ENCODE measurements at places on chromosomes 16 and 17.

- DNase-seq, result peak; percentile 79
Measured at GRCh38 chr16:58678716-58679115, 5.9 kb downstream of the SLC38A7 start.

DNA sequence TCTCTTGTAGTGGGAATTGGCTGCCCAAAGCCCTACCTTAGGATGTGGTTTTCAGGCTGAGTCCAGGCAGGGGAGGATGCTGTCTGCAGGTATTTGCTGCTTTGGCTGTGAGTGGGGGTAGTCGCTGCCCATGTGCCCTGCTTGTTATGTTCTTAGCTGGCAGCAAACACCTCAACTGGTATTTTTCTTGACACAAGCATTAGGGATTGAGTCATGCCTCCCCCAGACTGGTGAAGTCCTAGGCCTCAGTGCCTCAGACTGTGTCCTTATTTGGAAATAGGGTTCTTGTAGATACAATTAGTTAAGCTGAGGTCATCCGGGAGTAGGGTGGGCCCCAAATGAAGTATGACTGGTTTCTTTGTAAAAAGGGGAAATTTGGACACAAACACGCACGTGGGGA is 808.3 kb upstream of the EEF2KMT start:
- DNase-seq, result no peak

DNA sequence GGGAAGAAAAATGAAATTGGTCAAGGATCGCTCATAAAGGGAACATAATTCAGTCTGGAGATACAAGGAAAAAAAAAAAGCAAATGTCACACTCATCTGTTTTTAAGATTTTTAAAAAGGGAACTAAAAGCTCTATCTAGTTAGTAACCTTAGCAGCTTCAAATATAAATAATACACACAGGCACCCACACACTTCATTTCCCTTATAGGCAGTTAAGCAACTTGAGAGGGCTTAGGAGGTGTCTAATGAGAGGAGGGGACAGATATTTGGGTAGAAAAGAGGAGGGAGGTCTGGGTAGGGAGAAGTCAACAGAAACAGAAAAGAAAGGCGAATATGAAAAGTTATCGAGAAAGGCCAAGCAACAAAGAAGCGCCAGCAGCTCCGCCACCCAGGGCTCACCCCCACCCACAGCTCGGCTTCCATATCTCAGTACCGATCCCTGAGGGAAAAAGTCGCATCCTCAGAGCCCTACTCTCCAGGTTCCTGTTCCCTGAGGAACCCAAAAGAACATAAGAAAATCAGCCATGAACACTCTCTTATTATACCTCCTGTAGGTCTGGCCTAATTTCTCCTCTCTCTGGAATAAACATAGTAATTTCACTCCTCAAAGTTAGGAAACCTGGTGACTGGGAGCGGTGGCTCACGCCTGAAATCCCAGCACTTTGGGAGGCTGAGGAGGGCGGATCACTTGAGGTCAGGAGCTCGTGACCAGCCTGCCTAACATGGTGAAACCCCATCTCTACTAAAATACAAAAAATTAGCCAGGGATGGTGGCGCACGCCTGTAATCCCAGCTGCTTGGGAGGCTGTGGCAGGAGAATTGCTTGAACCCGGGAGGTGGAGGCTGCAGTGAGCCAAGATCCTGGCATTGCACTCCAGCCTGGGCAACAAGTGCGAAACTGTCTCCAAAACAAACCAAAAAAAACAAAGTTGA is 69.6 kb upstream of the RCVRN start:
- DNase-seq, result no peak

GRCh38 chr17:54972406-54973138 is 4.0 kb downstream of the STXBP4 start:
- no peak for DNase-seq

DNA sequence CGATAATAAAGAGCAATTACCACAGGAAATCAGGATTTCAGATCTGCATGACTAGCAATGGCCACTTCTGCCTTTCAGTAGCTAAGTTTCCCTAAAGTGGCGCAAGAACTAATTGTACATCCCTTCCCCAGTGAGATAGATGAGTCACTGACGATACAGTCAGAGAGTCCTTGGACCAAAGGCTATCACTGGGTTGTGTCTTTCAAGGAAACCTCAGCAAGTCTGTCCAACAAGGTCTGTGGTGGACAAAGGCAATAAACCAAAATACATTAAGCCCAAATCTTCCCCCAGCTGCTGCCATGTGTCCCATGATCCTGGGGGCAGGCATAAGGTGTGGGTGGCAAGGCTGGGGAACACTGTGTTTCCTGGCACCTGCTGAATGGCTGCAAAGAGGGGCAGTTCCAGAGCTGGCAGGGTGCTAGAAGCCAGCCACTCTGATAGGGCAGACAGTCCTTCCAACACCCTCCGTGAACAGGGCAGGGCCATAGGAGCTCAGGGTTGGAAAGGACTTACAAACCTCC is 20.5 kb upstream of the MTMR4 start:
- peak; percentile 85 for DNase-seq

All from adrenal gland (tissue), 19 donors.